ENCODE measurements at places on chromosomes 2 and 18.
A peak's percentile ranks its signal among the peaks of the same experiment; 100 is the strongest.

DNA sequence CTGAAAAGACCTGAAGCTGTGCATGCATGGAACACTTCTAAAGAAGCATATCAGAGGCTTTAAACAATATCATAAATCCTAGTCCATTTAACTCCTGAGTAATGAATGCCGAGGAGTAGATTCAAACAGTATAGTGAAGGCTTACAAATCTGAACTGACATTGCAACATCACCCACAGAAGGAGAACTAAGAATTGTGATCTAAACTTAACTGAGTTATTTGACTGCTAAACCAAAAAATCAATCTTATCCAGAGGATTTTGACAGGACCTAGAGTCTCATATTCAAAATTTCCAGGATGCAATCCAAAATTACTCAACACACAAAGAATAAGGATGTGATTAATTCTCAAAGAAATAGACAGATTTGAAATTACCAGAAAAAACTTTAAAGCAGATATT lies 181.0 kb downstream of the SLC39A10 start:
- no peak for DNase-seq

DNA sequence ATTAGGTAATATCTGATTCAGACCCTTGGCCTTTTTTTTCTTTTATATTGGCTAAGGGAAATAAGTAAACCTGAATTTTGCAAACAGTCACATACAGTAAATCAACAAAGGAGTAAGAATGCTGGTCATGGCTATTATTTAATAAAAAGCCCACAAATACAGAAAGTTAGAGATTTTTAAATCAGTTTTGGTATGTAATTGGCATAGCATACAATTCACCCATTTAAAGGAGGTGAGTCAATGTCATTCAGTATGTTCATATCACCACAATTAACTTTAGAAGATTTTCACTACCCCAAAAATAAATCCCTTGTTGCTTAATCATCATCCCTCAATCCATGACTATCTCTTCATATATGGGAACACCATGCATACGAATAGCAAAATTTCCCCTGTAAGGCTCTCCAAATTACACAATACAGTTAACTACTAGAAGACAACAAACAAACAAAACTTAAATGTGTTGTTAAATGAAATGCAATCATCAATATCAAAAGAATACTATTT lies 45.9 kb upstream of the NYAP2 start:
- DNase-seq = no peak

GRCh38 chr18:12038082-12038638 lies 55.5 kb upstream of the ANKRD62 start:
- peak; percentile 31 for DNase-seq

- DNase-seq = no peak
Measured at GRCh38 chr2:130963196-130963848, 126.6 kb downstream of the ARHGEF4 start.

- DNase-seq = no peak
Measured at GRCh38 chr2:72846171-72847095, 20.6 kb upstream of the EXOC6B start.

DNA sequence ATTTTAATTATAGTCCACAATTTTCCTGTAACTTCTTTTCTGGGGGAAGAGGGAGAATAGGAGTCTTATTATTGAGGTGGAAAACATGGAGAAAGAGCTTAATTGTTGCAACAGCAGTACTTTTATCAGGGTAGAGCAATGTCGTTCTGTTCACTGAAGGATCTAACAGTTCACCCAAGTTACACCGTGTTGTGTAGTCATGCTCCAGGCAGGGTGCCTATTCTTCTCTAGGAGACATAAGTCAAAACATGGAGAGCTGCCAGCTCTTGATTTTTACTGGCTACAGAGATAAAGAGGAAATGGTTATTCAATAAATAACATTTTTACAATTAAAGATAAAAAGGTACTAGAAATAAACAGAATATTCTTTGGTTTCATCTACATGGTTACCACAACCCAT lies 594.3 kb upstream of the NETO1 start:
- DNase-seq = no peak

GRCh38 chr18:68985172-68985820 lies 187.4 kb downstream of the CCDC102B start:
- DNase-seq = no peak

- DNase-seq = peak; percentile 29
Measured at GRCh38 chr18:59067873-59068272, 71.8 kb upstream of the SEC11C start.

- no peak for DNase-seq
Measured at GRCh38 chr18:6589923-6590322, 139.6 kb upstream of the ARHGAP28 start.

DNA sequence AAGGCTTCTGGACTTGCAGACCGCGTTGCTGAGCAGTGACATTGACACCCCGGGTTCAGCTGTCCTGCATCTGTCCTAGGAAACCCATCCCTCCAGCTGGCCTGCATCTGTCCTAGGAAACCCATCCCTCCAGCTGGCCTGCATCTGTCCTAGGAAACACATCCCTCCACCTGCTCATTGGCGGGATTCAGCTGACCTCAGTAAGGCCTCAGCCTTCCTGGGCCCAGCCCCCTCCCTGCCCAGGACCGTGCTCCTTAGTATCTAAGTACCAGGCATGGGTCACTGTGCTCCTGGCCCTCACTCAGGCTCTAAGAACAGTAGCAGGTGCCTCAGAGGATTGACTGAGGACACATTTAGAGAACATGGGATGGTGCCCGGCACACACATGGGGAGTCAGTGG lies 1.2 kb downstream of the MLPH start:
- DNase-seq = no peak

- no peak for DNase-seq
Measured at GRCh38 chr2:98903064-98903355, 33.0 kb downstream of the CRACDL start.

DNA sequence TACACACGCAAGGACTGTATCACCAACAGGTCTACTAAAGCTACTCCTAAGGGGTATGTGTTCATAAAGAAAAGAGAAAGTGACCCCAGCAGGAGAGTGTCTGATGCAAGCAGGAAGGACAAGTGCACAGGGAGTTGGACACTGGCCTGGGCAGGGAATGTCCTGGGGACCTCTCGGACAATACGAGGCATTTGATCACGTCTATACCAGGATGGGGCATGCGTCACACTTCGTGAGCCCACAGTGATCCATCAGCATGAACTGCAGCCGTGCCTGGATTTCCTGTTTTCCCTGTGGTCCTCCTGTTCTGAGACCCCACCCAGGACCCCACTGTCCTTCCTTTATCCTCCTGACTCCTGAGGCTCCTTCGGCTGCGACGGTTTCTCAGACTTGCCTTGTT lies 113.9 kb downstream of the HDAC4 start:
- no peak for DNase-seq

DNA sequence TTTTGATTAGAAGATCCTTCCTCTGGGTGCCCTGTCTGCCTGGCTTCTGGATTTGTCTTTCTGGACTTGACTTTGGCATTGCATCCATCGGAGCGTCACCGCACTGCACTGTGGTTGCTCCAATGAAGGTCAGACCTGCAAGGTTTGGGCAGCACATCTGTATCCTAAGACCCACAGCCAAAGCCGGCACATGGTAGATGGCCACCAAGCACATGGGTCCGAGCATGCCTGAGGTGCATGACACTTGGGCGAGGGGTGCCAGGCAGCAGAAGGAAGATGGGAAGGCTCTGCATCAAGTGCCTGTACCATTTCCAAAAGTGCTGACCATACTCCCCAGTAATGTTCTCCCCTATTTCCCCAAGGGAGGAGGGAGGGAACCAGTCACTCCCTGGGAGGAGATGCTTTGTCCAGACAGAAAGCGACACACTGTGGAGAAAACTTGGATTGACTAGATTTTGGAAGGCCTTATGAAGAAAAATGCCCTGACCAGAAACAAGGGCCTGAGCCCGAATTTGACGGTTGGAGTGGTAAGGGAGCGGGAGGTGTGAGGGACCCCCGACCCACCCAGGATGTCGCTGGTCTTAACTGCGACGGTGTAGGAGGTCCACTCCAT lies 149.9 kb downstream of the LOXHD1 start:
- DNase-seq = no peak

- DNase-seq = no peak
Measured at GRCh38 chr18:32478317-32478716, 7.6 kb upstream of the GAREM1 start.

DNA sequence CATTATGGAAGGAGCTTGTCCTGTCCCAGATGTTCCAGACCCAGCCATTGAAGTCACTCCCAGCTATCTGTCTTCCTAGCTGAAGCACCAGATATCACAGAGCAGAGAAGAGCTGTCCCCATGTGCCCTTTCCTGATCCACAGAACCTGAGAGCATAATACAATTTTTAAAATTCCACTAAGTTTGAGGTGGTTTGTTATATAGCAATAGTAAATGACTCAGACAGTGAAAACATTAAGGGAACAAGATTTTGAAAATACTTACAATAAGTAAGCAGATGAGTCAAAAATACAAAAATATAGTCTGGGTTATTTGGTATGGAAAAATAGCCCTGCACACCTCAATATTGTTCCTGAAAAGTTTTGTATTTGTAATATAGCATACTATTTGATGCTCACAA lies 85.8 kb upstream of the GLS start:
- DNase-seq = no peak

GRCh38 chr18:51273437-51273836 lies 76.0 kb upstream of the MEX3C start:
- peak; percentile 25 for DNase-seq

GRCh38 chr2:28436525-28437051 lies 43.9 kb downstream of the FOSL2 start:
- DNase-seq = no peak

DNA sequence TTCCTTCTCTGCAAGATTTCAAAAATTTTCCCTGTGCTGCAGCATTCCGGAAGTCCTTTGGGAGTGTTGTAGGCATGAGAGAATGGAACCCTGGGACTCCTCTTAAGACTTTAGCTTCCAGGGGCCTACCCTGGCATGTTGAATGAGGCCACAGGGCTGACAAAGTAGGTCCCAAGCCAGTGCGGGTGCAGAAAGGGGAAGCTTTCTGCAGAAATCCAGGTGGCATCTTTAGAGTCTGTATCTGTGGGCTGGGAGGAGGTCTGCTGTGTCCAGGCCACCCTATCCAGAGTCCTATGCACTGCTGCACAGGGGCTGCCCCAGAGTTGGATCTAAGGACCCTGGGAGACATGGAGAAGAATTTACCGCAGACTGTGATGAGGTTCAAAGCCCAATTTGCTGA lies 1.9 kb upstream of the SIX2 start:
- no peak for DNase-seq

- no peak for DNase-seq
Measured at GRCh38 chr2:98854682-98855081, 81.3 kb downstream of the CRACDL start.

DNA sequence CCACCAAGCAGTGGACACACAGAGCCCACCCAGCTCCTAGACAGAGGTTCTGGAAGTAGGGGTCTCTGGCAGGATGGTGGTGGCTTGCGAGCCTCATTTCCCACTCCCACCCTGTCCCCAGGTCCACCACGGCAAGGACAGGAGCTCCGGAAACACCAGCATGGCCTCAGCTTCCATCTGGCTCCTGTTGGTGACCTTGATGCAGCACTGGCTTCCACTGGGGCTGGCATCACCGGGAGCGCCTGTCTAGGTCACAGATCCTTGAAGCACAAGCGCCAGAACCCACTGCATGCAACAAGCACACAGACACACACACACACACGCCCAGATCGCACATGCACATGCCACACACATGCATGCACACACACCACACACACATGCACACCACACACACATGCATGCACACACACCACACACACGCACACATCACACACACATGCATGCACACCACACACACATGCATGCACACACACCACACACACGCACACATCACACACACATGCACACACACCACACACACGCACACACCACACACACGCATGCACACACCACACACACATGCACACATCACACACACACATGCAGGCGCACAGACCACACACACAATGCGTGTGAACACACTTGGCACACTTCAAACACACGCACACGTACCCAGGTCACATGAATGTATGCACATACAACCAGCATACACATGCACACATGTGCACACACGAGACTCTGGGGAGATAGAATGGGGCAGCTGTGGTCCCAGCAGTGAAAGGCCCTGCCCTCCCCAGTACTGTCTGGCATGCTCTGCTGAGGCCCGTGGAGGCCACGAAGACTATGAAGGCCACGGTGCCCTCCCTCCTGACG lies 63.7 kb downstream of the TWIST2 start:
- DNase-seq = no peak

GRCh38 chr2:71154798-71155197 lies 24.4 kb downstream of the MPHOSPH10 start:
- DNase-seq = peak; percentile 82

DNA sequence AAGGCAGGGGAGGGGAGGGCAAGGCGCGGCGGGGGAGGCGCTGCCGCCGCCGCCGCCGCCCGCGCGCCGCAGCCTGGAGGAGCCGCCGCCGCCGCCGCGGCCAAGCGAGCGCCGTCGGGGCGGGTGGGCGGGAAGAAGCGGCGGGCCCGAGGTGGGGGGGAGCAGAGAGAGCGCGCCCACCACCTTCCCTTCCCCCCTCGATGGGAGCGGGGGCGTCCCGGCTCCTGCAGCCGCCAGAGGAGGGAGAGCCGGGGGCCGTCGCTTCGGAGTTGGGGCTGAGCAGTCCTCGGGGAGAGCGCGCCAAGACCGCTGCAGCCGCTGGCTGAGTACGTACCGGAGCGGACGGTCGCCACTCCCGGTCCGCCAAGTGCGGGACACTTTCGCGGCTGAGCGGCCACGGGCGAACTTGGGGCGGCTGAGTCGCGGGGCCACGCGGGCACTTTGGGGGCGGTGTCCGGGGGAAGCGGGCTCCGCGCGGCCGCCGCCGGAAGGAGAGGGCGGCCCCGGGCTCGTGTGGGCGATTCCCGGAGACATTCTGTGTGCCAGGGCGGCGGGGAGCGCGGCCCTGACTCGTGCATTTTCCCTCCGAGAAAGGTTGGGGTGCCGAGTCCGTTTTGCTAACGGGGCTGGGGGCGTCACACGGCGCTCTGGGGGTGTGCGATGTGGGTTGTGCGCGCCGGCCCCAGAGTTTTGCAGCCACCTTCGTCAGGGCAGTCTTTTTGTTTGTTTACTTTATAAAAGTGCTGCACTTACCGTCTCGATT lies at the start of gene NAB1:
Gene NAB1, plus strand, starts transcription at position 49 of the 763 bp plus-strand sequence. CDS start 10,094 bp downstream, outside the sequence.
- peak; percentile 68 for DNase-seq

DNA sequence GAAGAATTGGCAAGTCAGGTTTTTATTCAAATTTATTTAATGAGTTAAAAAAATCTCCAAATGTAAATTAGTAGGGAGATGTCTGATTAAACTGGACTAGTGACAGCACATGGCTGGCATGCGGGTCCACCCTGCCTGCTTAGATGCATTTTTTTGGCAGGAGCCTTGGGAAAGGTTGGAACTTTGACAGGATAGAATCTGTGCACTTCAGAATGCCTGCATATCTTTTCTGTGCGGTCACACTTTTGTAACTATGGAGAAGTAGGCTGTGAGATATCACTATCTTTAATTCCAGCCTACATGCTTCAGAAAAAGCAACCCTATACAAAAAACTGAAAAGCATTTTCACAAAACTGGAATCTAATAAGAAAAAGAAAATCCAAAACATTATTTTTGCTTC lies 317.8 kb downstream of the MBD2 start:
- no peak for DNase-seq

DNA sequence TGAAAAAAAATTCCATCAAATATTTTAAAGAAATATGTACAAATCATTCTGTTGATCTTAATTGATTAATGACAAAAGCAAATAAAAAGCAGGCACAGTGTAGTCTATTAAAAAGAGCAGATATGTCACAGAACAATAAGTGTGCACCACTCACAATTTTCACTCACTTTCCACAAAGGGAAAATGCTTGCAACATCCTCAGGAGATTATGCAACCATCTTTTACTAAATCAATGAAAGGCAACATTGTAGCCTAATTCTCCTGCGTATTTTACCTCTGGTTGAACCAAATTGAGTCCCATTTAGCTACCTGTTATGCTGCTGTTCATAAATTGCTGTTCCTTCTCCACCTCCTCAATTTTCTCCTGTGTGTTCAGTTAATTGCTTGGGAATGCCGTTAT lies 1346.8 kb upstream of the PIK3C3 start:
- no peak for DNase-seq

- peak; percentile 1 for DNase-seq
Measured at GRCh38 chr18:34159691-34160185, 65.0 kb downstream of the NOL4 start.
